ENCODE measurements at places on chromosomes 2 and 18.
A peak's percentile ranks its signal among the peaks of the same experiment; 100 is the strongest.

DNA sequence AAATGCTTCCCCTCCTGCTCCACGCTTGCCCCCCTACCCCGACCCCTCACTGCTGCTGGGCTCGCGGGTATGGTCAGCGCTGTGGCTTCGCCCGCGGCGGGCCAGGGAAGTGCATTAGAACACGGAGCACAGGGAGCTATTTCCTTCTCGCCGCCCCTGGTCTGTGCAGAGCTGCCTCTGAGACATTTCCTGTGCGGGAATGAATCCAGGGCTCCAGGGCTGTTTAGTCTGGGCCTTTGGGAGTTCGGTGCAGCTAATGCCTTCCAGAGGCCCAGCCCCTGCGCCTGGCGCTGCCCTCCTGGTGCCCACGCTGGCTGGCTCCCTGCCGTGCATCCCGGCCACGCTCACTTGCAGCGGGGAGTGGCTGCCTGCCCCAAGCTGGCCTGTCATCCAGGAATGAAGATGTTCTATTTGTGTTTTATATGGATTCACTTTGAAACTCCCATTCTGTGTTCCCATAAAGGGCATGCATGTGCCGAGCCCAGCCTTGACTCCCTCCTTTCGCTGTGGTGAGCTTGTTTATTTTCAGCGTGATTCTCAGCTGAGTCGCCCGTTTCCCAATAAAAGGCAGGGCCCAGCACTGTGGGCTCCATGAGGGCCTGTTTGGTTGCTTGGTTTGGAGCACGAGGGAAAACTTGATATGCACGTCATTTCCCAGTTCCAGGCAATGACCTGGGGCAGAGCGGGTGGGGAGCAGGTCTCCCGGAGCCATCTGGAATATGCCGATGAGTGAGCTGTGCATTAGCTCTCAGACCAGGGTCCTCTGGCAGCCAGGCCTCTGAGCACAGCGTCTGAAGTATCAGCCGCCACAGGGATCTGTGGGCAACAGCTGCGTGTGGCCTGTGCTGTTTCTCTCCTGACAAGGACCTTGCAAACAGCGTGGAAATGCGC, 42.7 kb downstream of the SH3RF3 start:
- DNase-seq, result peak; percentile 53

- DNase-seq, result no peak
Observed at GRCh38 chr18:32244881-32245280, 55.0 kb downstream of the MEP1B start.

DNA sequence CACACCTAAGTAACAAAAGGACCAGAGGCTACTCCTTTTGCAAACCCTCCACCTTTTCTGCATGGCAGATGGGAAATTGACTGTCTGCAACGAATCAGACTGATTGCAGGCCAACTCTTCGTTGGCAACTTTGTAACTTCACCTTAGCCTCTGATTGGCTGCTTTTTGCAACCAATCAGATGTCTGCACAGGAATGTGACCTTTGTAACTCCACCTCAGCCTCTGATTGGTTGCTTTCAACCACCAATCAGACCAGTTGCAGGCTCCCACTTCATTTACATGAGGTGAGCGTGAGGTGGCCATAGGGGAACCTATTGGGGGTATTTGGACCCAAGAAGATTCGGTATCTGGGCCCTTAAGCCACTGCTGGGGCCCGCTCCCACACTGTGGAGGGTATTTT, 209.0 kb downstream of the EN1 start:
- no peak for DNase-seq

- DNase-seq, result no peak
Observed at GRCh38 chr2:173051463-173052215, 24.0 kb upstream of the MAP3K20 start.

- no peak for DNase-seq
Observed at GRCh38 chr2:169066897-169067296, 2.5 kb upstream of the DHRS9 start.

DNA sequence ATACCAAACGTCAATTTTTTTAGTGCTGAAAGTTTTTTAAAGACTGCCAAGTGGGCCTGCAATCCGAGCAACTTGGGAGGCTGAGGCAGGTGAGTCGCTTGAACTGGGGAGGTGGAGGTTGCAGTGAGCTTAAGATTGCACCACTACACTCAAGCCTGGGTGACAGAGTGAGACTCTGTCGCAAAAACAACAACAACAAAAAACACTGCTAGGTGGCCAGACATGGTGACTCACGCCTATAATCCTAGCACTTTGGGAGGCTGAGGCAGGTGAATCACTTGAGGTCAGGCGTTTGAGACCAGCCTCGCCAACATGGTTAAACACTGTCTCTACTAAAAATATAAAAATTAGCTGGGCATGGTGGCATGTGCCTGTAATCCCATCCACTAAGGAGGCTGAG, 202.8 kb upstream of the COPS8 start:
- no peak for DNase-seq

- DNase-seq, result no peak
Observed at GRCh38 chr2:165558832-165559231, 89.3 kb downstream of the CSRNP3 start.

DNA sequence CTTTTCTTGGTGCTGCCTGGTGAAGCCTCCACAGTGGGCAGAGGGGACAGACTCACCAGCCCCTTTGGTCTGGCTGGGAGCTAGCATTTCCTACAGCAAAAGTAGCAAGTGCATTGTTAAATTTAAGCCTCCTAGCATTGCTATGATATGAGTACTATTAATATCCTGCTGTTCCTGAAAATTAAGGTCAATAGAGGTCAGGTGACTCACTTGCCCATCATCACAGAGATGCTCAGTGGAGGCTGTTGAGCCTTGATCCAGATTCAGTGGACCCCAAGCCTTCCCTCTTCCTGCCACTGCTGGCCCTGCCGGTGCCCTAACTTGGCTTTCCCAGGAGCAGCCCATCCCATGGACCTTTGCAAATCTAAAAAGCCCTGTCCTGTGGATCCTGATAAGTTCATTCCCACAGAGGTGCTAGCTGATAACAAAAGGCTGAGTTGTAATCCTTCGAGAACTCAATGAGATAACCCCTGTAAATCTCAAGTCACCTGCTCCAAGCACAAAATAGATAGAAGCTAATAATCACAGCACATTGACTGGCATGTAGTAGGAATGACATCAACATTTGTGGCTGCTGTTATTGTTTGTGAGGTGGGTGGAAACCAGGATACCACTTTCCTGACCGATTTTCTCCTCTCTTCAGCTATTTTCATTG, 84.4 kb downstream of the THNSL2 start:
- no peak for DNase-seq

- peak; percentile 28 for DNase-seq
Observed at GRCh38 chr2:149040451-149040850, 2.0 kb downstream of the LYPD6B start.

- DNase-seq, result no peak
Observed at GRCh38 chr2:236123716-236124115, 44.5 kb downstream of the GBX2 start.

- peak; percentile 90 for DNase-seq
Observed at GRCh38 chr2:151828143-151828889, at the start of gene ARL5A. TSS of gene ARL5A (minus strand) at chr2:151828421. CDS start at chr2:151828176, 245 bp downstream.

- peak; percentile 46 for DNase-seq
Observed at GRCh38 chr2:231707625-231707926, 749 bp upstream of the PTMA start.

- no peak for DNase-seq
Observed at GRCh38 chr18:33581856-33582255, 3.8 kb downstream of the ASXL3 start.

DNA sequence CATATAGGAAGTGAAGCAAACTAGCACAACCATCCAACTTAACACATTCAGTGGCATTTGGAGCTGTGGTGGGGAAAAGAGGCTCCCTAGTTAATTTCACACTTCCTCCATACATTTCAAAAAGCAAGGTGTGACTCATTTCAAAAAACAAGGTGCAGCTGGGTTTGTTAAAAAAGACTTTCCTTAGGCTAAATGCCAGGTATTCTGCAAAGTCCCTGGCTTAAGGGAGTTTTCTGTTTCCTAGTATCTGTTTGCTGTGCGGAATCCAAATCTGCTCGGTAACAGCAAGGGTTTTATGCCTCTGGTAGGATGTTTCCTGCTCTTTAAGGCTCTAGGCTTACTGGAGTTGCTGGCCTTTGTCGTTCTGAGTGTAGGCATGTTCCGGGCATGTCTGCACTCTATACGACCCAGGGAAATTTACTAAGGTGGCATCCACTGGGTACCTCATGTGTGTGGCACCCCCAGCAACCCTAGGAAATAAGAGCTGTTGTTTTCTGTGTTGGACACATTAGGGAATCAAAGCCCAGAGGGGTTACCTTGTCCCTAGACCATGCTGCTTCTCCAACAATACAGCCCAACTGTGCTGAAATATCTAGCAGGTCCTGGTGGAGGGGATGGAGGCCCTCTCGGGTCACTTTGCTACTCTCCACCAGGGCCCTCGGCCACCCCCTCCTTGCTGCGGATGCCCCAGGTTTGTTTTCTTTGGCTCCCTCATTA, 634 bp upstream of the MSGN1 start:
- DNase-seq, result no peak

DNA sequence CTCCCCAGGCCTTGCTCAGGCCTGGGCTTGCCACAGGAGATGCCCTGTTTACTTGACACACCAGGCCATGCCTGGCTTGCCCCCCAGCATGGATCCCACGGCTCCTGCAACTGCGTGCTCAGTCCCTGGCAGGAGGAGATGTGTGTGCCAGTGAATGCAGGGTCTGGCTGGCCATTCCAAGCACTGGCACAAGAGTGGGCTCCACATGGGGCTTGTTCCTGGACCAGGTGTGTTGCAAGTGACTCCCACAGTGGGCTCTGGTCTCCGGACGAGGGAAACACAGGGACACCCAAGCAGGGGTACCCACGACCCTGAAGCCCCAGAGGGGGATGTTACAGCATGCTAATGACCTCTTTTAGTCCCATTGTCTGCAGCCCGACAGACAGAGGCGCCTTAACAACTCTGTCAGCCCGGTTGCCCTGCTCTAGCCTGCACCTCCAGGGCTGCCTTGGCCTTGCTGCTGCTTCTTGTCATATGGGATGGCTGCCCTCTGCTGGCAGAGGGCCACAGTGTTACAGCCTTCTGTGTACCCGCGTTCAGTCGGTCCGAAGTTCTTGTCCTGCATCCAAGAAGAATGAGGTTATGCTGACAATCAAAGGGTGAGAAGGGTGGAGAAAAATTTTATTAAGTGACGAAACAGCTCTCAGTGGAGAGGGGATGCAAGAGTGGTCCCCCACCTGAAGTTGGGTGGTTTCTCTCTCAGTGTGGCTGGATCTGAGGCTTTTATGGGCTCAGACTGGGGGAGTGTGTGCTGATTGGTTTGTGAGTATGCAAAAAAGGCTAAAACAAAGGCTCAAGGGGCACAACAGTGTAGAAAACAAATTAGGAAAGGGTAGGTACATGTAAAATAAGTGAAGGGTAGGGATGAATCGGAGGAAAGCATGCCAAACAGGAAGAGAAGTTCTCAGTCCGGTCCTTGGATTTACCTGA, 180.4 kb downstream of the MBD5 start:
- no peak for DNase-seq

DNA sequence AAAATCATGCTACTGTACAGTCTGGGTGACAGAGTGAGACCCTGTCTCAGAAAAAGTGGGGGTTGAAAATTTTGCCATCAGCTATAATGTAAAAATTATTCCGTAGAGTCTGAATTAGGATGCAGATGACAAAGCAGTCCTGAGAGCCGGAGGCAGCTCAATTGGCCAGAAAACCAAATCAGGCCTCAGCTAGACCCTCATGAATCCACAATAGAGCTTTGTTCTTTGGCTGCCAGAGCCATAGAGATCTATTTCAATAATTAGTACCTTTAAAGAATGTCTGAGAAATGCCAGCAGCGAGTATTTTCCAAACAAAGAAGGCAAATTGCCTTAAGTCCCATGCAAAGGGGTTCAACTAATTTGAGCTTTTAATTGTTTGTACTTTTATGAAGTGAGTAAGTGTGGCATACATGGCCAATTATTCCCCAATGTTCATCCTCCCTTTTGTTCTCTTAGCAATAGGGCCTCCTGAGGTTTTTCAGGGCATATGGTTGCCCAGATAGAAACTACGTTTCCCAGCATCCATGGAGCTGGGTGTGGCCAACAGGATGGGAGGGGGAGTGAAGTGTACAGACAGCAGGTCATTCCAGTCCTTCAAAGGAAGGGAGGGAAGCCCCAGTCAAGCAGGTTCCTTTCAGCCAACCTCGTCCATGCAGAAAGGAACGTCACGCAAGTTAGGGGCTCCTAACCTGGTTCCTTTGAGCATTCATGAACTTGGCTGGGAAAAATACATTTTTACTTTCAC, 211.3 kb upstream of the APCDD1 start:
- no peak for DNase-seq

GRCh38 chr2:45283764-45284620, 274.7 kb upstream of the SIX2 start:
- DNase-seq, result no peak

GRCh38 chr2:1219901-1220573, 193.2 kb upstream of the TPO start:
- DNase-seq, result no peak

DNA sequence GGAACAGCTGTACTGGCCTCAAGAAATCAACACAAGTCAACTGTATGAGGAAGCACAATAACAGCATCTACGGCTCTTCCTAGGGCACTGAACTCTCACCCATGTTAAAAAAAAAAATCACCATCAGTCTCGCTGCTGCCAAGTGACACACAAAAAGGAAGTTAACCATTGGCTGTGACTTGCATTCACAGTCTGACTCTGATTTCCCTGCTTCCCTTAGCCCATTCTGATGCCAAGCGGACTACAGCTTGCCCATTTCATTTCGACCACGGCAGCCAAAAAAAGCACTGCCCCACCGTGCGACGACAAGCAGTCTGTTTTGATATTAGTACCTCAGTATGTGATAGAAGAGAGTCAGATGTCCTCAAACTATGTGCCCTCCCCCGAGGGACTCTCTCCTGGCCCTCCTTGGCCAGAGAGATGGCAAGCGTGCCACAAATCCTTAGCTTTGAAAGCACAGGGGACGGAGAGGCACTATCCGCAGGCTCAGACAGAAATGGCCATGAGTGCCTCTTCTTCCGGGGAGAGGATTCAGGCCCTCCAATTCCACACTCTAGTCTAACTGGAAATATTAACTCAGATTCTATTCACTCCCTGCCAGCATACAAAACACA, 250.0 kb downstream of the TCF4 start:
- no peak for DNase-seq

- no peak for DNase-seq
Observed at GRCh38 chr18:29056800-29057199, 879.9 kb upstream of the CDH2 start.

DNA sequence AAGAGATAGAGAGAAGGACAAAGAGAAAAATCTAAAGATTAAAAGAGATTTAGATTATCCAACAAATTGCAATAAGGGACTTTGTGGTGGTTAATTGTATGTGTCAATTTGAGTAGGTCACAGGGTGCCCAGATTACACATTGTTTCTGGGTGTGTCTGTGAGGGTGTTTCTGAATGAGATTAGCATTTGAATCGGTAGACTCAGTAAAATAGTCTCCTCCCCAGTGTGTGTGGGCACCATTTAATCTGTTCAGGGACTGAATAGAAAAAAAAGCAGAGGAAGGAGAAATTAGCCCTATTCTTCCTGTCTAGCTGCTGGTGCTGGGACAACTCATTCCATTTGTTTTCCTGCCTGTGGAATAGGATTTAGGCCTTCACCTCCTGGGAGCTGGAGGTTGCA, 339.8 kb upstream of the EPHA4 start:
- no peak for DNase-seq

DNA sequence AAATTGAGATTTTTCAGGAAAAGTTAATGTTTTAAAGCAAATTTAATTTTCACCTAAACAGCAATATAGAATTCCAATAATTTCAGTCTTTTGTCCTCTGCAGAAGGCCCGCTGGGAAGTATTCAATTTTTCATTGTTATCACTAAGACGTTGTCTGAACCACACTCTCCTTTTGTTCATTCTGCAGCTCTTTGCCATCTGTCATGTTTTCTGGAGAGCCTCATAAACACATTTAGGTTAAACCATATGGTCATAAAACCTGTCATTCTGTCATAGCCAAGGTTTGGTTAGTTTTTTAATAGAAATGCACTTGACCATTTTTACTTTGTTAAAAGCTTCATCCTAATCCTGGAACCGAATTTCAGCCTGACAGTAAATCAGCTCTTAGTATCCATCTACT, 54.0 kb upstream of the PGAP1 start:
- DNase-seq, result no peak
